Cerebellar cortex (tissue), 1 donor: ENCODE measurements at places on chromosomes 1 and 21.

DNA sequence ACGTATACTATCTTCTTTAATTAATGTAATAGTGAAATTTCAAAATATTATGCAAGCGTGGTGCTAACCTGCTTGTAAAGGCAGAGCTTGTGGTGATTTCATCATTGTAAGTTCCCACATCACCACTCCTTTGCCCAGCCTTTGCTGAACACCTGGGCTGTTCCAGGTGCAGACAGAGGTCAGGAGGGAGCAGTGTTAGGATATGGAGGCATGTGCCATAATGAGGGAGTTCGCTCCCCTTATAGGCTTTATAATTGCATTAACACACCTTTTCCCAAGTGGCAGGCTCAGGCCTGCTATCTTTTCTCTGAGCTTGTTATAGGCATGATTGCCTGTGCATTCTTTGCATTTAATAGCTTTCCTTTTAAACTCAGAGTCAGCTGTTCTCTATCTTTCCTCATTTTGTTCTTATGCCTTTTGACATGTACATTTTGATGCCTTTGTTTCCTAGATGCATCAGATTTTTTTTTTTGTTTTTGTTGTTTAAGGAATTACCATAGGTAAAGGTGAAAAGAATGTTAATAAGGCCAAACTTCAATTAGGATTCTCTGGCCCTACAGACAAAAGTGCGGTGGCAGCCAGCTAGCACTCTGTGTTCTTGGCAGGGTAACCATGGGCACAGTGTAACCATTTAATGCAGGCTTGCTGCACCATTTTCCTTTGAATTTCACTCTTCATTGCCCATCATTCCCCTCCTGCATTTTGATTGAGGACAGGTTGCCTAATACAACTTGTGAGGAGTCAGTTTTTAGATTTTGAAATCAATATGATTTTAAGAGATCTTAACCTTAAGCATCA, 12.6 kb downstream of the NPL start:
- DNase-seq = peak; percentile 19

DNA sequence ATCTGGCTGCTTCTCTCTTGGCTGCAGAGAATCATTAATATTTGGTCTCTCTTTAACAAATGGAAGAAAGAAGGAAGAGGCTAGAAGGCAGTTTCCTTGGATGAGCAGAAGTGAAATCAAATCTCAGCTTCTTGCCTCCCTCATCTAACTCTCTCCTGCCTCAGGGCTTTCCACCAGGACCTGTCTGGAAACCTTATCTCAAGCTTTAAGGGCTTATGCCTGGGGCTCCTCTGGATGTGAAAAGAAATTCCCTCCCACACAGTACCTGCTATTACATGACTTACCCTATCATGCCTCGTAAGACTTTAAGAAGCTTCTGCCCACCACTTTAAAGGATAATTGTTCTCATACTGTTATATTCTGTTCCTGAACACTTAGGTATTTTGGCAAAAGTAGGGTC, 8.9 kb downstream of the VTCN1 start:
- DNase-seq = no peak

DNA sequence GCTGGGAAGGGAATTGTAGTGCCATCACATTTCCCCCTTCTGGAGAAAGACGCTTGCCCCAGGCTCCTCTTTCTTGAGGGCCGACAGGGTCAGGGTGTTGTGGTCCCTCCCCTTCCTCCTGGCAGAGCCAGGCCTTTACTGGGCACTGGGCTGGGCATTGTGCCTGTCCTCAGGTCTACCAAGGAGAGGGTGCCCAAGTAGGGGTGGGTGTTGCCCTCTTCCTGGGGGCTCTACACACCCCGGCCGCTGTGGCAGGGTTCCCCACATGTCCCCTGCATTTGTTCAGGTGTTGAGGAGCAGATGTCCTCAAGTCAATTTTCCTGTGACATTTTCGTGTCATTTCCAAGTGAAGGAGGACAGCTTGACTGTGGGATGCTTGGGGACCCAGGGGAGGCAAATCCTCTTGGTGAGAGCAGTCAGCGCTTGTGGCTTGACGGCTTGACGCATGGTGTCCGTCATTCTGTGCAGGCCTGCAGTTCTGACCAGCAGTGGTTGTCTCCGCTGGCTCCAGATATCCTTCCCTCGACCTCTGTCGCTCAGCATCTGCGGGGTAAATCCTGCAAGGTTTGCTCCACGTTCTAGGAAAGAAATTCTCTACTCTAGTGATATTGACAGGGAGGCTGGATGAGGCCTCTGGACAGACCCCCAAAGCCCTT, 181.9 kb upstream of the VAMP3 start:
- no peak for DNase-seq

DNA sequence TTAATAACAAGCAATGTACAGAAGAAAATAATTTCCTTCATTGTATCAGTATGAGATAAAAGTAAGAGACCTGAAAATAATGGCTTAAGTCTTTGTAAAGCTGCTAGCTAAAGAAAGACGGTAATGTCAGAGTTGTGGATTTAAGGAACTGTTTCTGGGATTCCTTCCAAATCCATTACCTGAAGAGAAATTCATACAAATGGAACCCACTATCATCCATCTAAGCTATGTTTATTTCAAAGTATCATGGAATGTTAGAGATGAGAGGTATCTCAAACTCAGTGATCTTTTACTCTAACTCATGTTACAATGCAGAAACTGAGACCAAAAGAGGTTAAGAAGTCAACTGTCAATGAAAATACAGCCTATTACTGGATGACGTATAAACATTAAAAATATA, 197.7 kb downstream of the DENND1B start:
- DNase-seq = no peak

- no peak for DNase-seq
Observed at GRCh38 chr1:94154989-94155388, 34.0 kb upstream of the ABCA4 start.

GRCh38 chr1:220772846-220773245, 13.9 kb upstream of the MTARC1 start:
- DNase-seq = no peak

DNA sequence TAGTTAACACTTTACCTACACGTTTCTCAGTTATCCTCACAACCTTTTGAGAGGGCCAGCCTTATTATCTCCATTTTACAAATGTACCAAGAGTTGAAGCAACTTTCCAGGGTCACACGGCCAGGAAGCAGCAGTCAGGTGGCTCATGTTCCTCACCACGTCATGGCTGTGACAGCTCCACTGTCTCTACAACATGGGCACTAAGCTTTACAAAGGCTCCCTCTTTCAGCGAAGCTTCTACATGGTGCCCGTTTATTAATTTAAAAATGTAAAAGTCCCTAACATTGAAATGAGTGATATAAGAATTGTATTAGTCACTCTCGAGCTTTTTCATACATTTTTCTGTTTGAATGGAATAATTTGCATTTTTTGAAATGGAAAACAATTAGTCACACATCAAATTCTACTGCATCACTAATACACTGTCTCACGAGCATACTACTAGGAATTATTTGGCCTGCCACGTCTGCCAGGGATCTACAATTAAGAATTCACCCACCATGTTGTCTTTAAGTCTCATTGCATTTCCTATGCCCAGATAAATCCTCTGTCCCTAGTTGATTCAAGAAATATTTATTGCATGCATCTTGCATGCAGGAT, 28.4 kb upstream of the LIN9 start:
- no peak for DNase-seq

DNA sequence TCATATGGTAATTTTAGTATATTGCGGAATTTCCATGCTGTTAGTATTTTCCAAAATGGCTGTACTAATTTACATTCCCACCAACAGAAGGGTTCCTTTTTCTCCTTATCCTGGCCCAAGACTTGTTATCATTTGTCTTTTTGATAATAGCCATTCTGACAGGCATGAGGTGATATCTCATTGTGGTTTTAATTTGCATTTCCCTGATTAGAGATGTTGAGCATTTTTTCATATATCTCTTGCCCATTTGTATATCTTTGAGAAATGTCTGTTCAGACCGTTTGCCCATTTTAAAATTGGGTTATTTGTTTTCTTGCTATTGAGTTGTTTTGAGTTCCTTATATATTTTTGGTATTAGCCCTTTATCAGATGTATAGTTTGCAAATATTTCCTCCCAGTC, 14.0 kb downstream of the CAPZA1 start:
- DNase-seq = no peak

GRCh38 chr1:29513357-29513756, 277.0 kb downstream of the PTPRU start:
- DNase-seq = peak; percentile 39

DNA sequence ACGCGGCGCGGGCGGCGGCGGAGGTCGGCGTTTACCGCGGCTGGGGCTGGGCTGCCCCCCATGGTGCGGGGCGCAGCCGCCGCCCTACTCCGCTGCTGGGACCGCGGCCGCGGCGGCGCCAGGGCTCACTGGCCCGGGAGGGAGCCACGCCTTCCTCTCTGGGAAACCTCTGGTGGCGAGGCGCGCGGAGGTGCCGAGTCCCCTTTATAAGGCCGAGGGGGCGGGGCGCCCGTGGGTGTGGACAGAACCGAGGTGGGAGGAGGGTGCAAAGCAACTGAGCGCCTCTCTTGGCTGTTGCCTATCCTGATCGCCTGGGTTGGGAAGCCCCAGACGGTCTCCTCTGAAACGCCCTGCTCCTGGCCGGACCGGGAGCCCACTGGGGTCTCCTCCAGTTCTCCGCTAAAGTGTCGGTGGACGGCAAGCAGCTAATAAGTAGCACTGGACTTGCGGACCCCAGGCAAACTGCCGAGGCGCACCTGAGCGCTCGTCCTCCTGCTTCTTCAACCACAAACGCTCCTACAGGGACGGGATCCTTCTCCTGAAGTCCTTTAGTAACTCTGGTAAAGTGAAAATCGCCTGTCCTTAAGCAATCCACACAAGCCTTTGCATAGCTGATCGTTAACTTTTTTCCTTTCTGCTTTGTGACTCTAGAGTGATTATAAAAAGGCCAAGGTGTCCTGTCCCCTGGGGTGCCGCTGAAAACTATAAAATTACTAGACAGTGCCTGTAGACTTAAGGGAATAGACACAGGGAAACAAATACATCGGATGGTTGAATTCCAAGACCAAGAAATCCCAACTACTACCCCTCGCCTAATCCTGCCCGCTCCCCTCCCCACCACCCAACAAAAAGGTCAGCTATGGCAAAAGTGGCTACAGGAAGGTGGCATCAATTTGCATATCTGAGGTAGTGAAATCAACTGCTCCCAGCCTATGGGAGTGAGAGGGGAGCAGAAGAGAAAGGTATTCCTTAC, at the start of gene PTGER3:
Gene PTGER3, minus strand, starts transcription at position 182 of the 973 bp plus-strand sequence. CDS start 239 bp downstream, outside the sequence.
- no peak for DNase-seq

GRCh38 chr21:26112975-26113374, 57.6 kb downstream of the APP start:
- no peak for DNase-seq

DNA sequence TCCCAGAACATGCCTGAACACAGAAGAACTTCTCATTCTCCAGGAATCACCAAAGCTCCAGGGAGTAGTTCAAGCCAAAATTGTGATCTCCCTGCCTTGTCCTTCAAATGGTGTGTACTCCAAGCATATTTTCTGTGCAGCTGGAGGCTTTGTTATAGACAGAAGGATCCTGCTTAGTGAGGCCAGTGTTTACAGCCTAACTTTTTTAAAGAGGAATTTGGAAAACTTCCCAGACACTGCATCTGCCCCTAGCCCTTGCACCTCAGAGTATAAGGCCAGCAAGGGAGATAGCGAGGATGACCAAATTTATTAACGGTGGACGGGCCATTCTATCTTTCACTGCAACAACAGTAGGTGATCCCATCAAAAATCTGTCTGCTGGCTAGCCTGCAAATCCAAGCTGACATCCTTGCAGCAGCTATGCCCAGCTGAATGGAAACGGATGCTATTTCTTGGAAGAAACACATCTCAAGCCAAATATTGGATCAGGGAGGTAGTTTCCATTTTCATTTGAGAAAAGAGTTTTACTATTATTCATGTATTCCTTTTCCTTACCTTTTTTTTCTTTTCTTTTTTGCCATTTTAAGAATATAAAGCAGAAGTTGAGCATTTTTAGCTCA, 249.8 kb downstream of the USH2A start:
- DNase-seq = no peak

GRCh38 chr1:76340056-76340455, 265.5 kb downstream of the ST6GALNAC3 start:
- DNase-seq = no peak

DNA sequence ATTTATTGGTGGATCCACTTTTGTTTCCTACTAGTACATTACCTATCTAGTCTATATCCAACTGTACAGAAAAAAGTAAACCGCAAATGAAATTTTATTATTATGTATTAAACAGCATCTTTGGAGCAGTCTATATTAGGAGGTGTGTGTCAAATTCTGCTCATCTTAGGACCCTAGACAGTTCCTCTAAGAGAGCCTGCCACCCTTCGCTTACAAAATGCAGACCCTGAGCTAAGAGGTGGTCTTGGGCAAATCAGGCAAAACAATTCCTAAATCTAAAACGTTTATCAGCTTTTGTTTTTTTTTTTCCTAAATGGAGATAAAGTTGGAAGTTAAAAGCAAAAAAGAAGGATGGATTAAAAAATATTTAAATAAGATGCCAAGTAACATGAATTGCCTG, 85.3 kb downstream of the PBX1 start:
- DNase-seq = no peak

- DNase-seq = no peak
Observed at GRCh38 chr1:230109895-230110667, 43.0 kb downstream of the GALNT2 start.

DNA sequence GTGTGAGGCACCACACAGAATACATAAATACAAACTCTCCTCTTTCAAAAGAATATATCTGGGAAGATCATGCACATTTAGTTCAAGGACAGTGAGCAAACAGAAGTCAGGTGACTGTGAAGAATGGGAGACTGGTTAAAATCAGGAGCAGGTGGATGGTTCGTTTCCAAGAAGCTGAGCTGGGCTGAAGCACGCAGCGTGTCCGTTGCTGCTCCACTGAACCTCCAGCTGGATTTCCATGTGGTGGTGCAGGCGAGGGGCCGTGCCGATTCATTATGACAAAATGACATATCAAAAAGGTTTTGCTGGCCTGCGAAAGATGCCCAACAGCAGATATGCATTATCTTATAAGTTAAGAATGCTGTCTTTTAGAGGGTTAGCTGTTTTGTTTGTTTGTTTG, 66.0 kb downstream of the OLIG1 start:
- DNase-seq = peak; percentile 84

GRCh38 chr1:154342836-154343472, 17.6 kb downstream of the ATP8B2 start:
- DNase-seq = no peak

DNA sequence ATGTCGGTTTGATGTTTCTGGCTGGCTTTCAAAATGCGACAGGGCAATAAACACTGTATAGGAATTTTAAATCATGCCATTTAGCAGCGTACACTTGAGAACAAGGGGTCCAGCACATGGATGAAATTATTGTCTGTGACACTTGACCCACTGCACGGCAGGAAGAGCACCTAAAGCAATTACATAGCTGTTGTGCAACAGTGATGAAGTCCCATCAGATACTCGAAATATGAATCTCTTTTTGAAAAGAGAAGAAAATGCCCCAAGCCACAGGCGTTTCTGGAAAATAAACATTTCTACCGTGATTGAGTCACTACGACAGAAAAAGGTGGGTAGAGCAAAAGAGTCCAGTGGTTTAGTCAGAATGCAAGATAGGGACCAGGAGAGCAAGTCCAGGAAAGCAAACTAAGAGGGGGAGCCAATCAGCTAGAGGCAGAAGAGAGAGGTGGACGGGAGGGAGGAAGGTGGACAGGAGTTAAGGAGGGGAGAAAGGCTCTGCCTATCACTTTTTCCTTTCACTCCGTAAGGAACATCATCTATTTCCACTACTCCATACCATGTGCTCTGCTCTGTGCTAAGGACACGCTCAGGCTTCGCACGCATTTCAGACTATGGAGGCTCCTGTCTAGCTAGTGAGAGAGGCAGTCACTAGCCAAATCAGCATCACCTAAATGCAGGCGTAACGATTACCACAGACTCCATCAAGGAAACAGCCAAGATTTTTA, 6.4 kb downstream of the DSCAM start:
- peak; percentile 46 for DNase-seq

GRCh38 chr1:119040906-119041305, 52.8 kb upstream of the TBX15 start:
- DNase-seq = no peak
